Effector CD4-positive, alpha-beta T cell (primary cell): ENCODE measurements at places on chromosomes 3 and 15.

DNA sequence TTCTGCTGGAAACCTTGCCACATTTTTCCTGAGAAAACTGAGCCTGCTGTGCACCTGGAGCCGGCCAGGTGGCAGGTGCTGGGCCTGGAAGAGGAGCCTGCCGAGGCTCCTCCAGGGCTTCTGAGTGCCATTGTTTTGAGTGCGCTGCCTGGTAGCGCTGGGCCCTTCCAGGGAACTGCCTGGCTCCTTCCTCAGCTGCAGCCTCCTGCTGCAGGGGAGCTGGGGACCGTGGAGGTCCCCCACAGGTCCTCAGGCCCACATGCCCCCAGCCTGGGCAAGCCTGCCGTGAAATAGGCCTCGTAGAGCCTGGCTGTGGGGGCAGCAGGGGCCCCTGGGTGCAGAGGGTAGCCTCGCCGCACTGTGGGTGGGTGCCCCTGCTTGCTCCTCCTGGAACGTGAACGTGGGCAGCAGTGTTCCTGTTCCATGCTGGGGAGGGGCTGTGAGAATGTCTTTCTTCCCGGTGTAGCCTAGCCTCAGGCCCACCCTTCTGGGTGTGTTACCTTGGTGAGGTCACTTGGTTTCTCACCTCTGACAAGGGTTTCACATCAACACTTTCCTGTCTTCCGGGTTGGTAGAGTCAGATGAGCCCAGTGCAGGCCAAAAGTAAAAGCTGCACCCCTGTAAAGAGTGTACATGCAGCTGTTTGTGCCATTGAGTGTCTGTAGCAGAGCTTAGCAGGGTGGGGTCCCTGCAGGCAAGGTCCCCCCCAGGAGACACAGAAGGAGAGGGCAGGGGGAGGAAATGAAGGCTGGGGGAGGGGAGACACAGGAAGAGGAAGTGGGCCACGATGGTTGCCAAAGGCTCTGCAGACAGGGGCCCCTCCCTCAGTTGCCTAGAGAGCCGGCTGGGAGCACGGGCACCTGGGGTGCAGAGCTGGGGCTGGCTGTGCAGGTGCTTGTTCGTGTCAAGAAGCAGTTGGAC is 34.5 kb downstream of the KLF13 start:
- DNase-seq: peak; percentile 77

GRCh38 chr3:185087419-185087818 is 65.4 kb downstream of the C3orf70 start:
- no peak for DNase-seq

GRCh38 chr15:56982987-56983386 is 64.5 kb downstream of the TCF12 start:
- no peak for DNase-seq

DNA sequence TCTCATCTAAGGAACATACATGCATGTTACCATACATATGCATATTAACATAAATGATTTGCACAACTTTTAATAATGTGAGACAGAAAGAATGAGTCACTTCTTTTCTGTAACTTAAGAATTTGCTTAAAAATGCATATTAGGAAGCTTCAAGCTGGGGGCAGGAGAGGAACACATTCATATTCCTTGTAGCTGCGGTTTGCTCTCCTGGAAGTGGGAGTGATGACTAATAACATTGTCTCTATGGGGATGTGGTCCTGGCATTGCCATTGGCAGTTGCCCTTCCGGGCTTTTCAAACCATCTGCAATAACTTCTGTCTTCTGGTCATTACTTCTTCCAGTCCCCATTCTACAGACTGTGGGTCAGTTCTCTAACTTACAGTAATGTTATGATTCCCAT is 15.6 kb downstream of the CHST2 start:
- DNase-seq: no peak

DNA sequence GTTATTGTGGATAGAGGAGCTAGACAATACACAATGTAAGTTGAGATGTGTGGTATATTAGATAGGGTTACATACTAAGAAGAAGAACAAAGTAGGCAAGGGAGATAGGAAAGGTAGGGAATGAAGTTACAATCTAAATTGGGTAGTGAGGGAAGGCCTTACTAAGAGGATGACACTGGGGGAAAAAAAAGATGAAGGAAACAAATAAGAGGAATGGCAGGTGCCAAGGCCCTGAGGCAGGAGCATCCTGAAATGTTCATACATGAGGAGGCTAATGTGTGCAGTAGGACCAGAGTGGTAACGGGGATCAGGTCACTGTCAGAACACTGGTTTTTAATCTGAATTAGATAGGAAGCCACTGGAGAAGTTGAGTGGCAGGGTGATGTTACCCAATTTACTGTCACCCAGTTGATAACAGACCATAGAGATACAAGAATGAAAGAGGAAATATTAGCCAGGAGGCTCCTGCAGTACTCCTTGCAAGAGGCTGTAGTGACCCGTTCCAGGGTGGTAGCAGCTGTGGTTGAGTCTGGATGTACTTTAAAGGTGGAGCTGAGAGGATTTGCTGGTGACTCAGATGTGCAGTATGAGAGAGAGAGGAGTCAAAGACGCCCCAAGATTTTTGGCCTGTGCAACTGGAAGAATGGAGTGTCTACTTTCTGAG is 14.4 kb downstream of the RTP1 start:
- no peak for DNase-seq

DNA sequence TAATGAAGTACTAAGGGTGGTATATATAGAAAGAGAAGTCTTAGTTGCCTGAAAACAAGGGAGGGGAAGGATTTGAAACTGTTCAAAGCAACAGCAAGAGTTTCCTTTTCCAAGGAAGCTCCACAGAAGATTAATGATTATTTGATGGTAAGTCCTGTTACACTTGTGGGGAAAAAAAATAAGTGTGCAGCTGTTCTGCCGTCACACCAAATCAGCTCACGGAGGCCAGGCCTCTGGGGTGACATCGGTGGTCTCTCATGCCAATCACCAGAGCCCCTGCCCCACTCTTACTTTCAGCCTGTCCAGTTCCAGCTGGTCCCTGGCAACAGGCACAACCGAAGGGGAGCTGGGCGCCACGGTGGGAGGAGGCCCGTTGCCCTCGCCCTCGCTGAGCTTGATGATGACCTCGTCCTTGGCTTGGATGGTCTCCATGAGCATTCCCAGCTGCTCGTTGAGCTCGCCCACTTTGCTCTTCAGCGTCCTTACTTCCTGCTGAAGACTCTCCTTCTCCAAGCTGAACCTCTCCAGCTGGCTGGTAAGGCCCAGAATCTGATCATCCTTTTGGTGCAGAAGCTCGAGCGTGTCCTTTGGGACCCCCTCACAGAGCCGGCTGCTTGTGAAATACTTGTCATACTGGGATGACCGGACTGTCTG is 53.5 kb downstream of the TBC1D2B start:
- no peak for DNase-seq

DNA sequence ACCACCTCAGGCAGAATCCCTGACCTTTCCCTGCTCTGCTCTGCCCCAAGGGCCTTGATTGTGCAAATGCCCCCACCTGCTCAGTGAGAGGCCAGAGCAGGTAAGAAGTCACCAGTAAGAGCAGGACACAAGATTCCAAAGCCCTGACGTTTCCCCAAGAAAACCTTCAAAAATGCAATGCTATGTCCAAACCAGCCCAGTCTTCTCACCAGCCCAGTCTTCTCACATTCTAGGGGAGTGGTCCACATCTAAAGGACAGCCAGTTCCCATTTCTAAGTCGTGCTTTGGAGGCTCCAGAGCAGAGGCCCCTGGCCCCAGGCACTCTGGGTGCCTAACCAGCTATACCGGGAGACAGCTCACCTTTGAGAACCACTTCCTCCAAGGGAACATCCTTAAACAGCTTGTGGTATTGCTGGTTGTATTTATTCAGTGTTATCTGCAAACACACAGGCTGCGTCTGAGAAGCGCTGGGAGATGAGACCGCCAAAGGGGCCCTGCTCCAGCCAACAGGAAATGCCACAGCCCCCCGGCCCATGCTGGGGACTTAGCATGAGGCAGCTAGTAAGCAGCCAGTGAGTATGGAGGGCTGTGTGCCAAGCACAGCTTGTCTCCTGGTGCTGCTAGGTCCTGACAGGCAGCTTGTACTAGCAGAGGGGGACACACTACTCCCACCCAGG is 29.3 kb downstream of the GRAMD2A start:
- no peak for DNase-seq

DNA sequence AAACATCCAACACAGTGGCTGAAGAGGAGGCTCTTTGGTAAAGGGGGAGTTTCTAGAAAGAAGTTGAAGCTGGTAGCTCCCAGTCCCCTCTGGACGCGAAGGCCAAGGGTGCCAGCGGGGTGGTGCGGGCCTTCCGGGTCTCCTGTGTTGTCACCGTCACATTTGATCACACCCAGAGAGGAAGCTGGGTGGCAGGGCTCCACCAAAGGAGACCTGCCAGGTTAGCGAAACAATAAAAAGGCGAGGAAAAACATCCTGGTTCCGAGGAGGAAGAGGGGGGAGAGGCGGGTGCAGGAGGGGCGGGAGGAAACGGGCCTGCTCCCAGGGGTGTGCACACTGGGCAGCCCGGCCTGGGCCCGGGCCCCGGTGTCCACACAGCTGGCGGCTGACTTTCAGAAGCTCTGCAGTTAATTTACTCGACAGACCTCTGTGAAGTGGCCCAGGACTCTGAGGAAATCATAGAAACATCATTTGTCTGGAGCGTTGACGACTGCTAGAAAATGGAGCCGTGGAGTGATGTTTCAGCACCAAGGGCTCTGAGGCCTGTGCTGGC is 12.1 kb downstream of the HEG1 start:
- no peak for DNase-seq

DNA sequence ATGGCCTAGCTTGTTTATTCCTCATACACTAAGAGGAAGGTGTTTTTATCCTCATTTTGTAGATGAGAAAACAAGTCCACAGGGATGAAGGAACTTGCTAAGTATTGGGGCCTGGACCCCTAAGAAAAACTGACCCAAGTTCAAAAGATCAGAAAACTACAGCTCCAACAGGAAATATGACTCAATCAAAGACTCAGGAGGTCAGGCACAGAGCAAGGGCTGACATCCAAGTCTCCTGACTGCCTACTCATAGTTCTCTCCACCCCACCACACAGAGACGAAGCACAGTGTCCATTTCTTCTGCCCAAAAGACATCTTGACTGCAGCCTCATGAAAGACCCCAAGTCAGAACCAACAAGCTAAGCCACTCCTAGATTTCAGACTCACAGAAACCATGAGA is 26.9 kb upstream of the TPM1 start:
- no peak for DNase-seq

DNA sequence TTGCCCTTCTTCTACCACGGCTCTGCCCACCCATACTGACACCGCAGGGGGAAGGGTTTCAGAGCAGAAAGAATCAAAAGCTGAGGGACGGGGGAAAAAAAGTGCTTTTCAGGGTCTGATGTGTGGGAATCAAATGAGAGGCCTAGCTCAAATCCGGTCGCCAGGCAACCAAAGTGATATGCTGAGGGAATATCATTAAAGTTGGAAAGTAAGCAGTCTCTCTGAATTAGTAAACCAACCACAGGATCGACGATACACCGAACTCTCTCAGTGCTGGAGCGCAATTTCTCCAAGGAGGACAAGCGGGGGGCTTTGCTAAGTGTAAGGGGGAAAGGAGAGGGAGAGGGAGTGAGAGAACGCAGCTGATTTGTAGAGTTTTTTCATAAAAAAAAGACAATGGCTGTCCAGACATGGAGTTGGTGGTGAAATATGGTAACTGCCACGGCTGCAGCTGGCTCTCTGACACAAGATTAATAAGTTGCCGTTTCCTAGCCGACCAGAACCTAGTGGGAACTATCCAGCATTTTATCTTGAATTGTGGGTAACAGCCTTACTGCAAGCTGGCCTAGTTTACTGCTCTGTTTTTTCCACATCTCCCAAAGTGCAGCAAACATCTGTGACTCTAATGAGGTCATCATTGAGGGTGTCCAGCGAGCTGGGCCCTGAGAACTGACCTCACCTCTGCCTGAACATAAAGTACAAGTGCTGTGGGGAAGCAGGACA is 530.2 kb downstream of the SOX2 start:
- no peak for DNase-seq

- DNase-seq: no peak
Observed at GRCh38 chr3:108114423-108115065, 23.7 kb upstream of the CD47 start.

DNA sequence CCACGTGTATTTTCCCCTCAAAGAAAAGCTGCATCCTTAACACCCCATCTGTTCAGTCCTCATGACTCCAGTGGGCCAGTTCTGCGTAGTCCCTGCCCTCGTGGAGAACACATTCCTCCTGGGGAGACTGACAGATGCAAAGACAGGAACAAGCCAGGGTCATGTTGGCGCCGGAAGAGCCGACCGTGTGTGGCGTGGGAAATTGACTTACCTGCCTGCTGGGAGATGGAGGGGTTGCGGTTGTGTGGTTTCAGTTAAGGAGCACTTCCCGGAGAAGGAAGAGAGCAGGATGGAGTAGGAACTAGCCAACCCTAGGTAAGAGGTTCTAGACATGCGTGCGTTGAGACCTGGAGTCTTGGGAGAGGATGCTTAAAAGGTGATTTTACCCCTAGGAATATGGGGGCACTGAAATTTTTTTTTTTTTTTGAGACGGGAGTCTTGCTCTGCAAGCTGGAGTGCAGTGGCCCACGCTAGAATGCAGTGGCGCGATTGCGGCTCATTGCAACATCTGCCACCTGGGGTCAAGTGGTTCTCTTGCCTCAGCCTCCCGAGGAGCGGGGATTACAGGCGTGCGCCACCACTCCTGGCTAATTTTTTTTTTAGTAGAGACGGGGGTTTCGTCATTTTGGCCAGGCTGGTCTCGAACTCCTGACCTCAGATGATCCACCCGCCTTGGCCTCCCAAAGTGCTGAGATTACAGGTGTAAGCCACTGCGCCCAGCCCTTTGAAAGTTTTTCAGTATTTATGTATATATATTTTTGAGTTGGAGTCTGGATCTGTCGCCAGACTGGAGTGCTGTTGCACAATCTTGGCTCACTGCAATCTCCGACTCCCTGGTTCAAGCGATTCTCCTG is 1.4 kb downstream of the VHL start:
- no peak for DNase-seq

GRCh38 chr3:188931036-188931435 is 240.7 kb upstream of the TPRG1 start:
- DNase-seq: no peak

DNA sequence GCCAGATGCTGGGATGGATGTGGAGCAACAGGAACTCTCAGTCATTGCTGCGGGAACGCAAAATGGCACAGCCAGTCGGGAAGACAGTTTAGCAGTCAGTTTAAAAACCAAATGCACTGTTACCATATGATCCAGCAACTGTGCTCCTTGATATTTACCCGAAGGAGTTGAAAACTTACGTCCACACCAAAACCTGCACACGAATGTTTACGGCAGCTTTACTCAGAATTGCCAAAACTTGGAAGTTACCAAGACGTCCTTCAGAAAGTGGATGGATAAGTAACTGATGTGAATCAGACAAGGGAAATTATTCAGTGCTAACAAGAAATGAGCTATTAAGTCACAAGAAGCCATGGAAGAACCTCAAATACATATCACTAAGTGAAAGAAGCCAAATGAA is 36.1 kb upstream of the SLC41A3 start:
- DNase-seq: no peak

DNA sequence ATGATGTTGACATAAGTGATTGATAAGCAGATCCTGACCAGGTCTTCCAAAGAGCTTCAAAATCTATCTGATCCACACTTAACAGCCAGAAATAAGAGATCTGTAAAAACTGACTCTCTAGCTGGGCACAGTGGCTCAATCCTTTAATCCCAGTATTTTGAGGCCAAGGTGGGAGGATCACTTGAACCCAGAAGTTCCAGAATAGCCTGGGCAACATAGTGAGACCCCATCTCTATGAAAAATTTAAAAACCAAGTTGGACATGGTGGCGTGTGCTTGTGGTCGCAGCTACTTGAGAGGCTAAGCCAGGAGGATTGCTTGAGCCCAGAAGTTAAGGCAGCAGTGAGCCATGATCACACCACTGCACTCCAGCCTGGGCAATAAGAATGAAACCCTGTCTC is 43.6 kb downstream of the PIGB start:
- no peak for DNase-seq

GRCh38 chr3:175495331-175495730 is 636.2 kb downstream of the NAALADL2 start:
- no peak for DNase-seq
